Smooth muscle cell of the brain vasculature (primary cell): ENCODE measurements at places on chromosomes 2 and 18.

GRCh38 chr2:12890481-12890991 is 173.8 kb downstream of the TRIB2 start:
- DNase-seq: no peak

DNA sequence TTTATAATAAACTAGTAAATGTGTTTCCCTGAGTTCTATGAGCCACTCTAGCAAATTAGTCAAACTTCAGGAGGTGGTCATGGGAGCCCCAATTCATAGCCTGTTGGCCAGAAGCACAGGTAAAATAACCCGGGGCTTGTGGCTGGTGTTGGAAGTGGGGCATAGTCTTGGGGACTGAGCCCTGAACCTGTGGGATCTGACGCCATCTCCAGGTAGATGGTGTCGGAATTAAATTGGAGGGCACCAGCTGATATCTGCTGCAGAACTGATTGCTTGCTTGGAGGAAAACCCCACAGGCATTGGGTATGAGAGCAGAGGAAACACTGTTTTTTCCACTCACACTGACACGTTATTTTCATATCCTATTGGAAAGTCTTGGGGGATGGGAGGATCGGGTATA is 14.1 kb downstream of the NMS start:
- DNase-seq: no peak

DNA sequence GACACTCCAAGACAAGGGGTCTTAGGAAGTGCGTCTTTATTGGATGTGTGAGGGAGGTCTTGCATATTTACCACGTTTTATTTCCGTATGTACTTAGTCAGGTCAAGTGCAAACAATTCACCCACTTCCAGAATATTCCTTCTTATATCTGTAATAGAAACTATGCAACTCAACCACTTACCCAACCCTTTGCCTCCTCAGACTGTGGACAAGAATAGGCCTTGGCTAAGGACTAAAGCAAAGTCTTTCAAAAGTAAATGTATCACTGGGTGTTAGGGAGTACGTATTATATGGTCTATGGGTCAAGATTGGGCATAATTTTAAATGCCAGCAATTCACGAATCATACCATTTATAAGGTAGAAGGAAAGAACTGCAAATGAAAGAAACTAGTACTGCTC is 484.8 kb downstream of the MBD2 start:
- no peak for DNase-seq

GRCh38 chr2:208827549-208828221 is 421.1 kb downstream of the PTH2R start:
- no peak for DNase-seq

- DNase-seq: no peak
These were observed 817 bp downstream of the DSC2 start for GRCh38 chr18:31101183-31102024.
